ENCODE measurements at places on chromosomes 2 and 18.
A peak's percentile ranks its signal among the peaks of the same experiment; 100 is the strongest.

GRCh38 chr2:180003559-180003958 lies 3.5 kb downstream of the CWC22 start:
- DNase-seq: no peak

GRCh38 chr18:57107140-57107832 lies 39.6 kb upstream of the BOD1L2 start:
- peak; percentile 14 for DNase-seq

- DNase-seq: no peak
Measured at GRCh38 chr2:228767196-228767595, 503.9 kb downstream of the PID1 start.

GRCh38 chr2:222707102-222707688 lies 35.7 kb downstream of the MOGAT1 start:
- no peak for DNase-seq

DNA sequence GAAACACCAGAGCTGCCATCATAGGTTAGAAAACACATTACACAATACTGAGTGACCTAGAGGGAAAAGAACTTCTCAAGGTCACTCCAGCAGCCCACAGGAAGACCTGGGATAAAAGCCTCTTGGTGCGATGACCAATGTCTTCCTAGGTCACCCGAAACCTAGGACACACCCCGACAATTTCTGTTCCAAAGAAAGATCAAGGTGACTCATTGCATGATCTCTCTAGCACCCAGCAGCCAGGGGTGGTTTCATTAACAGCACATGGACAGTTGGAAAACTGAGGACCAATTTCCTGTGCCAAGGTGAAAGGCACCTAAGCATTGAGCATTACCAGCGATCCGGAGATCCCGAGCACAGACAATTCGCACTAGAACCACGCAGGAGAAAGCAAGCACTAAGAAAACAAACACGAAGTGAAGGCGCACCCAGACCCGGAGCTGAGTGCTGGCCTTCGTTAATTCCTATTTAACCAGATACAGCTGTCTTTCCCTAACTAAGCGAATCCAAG lies 1.5 kb downstream of the CACNB4 start:
- DNase-seq: no peak

DNA sequence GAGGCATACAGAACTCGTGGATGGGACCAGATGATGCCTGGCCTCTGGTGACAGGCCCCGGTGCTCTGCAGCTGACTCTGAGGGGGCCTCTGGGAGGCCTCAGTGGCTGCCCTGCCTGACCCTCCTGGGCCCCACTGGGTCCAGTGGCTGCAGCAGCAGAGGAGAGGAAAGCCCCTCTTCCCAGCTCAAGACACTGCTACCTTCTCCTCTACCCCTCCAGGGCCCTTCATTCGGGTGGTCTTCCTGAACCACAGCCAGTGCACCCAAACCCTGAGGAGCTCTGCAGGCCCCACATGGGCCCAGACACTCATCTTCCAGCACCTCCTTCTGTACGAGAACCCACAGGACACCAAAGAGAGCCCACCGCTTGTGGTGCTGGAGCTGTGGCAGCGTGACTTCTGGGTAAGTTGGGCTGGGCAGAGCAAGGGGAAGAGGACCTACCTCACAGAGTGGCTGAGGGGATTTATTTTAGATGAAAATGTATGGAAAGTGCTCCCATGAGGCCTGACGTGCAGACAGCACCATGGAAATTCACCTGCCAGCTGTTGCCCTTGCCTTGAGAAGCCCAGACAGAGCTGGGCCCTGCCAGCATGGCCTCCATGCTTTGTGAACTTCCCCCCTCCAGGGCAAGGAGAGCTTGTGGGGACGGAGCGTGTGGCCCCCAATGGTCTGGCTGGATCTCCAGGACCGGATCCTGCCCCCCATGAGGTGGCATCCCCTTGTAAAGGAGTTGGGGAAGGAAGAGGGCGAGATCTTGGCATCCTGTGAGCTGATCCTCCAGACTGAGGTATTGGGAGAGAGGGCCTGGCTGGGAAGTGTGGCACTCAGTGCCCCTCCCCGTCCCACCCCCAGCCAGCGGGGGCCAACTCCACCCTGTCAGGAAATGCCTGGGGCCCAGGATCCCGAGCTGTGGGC lies 46.3 kb downstream of the LMAN2L start:
- no peak for DNase-seq

- DNase-seq: no peak
Measured at GRCh38 chr2:189498205-189498604, 56.9 kb downstream of the WDR75 start.

DNA sequence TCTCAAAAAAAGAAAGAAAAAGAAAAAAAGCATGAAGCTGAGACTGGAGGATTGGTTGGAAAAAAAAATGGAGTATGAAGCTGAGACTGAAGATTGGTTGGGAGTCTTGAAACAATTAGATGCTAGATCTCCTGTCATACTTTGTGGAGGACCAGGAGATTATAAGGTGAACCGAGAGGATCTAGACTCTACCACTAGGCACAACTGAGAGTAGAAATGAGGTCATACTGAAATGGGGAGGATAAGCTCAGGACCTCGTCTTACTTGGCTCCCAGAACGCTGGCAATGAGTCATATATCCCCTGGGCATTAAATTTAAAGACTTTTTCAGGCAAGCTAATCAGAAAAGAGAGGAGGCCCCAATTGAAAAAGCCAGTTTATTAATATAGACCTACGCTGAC lies 3.3 kb upstream of the ORC2 start:
- no peak for DNase-seq

All from CD8-positive, alpha-beta T cell (primary cell).